ENCODE measurements at places on chromosomes 2 and 18. TPM values are rescaled to one million over a fixed set of nuclear protein-coding genes. Genes with fewer than 3 reads are reported as not detected.

GRCh38 chr18:73645160-73645715, 502.4 kb downstream of the FBXO15 start:
- H3K27me3 ChIP-seq: no peaks in the 10 kb centered on the region
- no peak for DNase-seq
- H3K4me1 ChIP-seq: no peaks in the 10 kb centered on the region
- H3K4me3 ChIP-seq: no peak overlapping the region

The GPAT2 gene
- 19.6 TPM for total RNA-seq

The CREG2 gene
- not detected for total RNA-seq

- no peak overlapping the region for H3K4me3 ChIP-seq
- H3K4me1 ChIP-seq: no peaks in the 10 kb centered on the region
- H3K27ac ChIP-seq: no peak overlapping the region
- DNase-seq: no peak
Measured at GRCh38 chr18:32271672-32272208, 81.9 kb downstream of the MEP1B start.

- no peaks in the 10 kb centered on the region for H3K4me1 ChIP-seq
- no peaks in the 10 kb centered on the region for H3K27me3 ChIP-seq
- H3K36me3 ChIP-seq: peaks cover 2% of the 10 kb centered on the region
- no peak for DNase-seq
- no peak overlapping the region for H3K27ac ChIP-seq
Measured at GRCh38 chr2:120162716-120163115, 60.5 kb downstream of the TMEM185B start.
